Ovary (tissue), 10 donors: ENCODE measurements at places on chromosomes 16 and 17.

DNA sequence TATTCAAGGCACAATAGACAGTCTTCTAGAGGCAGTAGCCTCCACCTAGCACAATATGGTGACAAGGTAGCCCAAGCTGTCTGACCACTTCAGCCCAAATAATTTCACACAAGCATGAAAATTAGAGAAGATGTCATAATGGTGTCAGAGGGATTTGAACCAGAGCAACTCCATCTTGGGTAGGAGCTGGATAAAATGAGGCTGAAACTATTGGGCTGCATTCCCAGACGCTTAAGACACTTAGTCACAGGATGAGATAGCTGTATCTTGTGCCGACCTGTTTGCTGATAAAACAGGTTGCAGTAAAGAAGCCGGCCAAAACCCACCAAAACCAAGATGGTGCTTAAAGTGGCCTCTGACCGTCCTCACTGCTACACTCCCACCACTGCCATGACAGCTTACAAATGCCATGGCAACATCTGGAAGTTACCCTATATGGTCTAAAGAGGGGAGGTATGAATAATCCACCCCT lies 192.6 kb downstream of the CPPED1 start:
- DNase-seq: no peak

GRCh38 chr16:16182918-16183317 lies 40.4 kb downstream of the ABCC6 start:
- DNase-seq: no peak

GRCh38 chr16:2278956-2279800 lies 11.3 kb upstream of the RNPS1 start:
- DNase-seq: no peak

DNA sequence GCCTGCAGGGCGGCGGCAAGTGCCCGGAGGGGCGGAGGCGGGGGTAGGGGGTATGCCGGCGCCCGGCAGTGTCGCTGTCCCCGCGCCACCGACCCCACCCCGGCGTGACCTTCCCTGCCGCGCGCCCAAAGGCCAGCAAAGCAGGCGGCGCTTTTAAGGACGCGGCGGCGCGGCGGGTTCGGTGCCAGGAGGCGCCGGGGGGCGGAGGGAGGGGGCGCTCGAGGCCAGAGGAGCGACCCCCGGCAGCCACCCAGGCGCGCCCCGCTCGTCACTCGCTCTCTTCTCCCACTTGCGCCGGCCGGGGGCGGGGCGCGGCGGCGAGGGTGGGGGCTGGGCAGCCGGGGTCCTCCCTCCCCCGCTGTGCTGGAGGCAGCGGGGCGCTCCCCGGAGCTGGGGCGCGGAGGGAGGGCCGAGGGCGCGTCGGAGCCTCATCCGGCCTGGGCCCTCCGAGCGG lies 8.6 kb upstream of the BAHCC1 start:
- peak; percentile 70 for DNase-seq

GRCh38 chr17:41654678-41655607 lies 30.6 kb upstream of the KRT17 start:
- DNase-seq: no peak

- DNase-seq: no peak
These were observed 953.9 kb upstream of the GOT2 start for GRCh38 chr16:59688006-59688405.

- DNase-seq: no peak
These were observed 19.1 kb downstream of the GSPT1 start for GRCh38 chr16:11896486-11897176.

DNA sequence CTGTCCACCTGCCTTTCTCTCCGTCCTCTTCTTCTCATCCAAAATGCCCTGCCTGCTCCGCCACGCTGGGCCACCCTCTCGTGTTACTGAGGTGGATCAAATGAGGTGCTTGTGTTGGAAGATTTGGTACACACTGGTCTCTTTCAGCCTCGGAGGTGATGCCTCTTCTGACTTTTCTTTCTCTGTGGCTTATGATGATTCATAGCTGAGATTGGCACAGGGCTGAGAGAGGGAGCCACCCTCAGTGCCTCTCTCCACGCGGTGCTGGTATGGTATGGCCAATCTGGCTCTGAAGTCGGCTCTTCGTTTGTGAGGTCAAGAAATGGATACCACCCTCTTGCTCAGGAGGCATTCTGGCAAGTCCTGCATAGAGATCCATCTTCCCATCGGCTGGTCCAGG lies 82.4 kb downstream of the PLCG2 start:
- DNase-seq: no peak

DNA sequence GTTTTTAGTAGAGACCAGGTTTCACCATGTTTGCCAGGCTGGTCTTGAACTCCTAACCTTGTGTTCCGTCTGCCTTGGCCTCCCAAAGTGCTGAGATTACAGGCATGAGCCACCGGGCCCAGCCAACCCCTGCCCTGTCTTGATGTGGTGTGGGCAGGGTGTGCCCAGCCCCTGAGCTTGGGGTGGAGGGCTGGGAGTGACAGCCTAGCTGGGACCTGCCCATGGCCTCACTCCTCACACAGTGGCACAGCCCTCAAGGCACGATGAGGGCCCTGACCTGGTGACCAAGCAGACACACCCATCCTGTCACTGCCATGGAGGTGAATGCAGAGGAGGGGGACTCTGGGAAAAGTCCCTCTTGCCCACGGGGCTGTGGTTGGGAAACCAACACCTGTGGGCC lies 3.0 kb downstream of the IL32 start:
- no peak for DNase-seq

GRCh38 chr16:67173808-67174705 lies 3.7 kb downstream of the NOL3 start:
- DNase-seq: peak; percentile 75

DNA sequence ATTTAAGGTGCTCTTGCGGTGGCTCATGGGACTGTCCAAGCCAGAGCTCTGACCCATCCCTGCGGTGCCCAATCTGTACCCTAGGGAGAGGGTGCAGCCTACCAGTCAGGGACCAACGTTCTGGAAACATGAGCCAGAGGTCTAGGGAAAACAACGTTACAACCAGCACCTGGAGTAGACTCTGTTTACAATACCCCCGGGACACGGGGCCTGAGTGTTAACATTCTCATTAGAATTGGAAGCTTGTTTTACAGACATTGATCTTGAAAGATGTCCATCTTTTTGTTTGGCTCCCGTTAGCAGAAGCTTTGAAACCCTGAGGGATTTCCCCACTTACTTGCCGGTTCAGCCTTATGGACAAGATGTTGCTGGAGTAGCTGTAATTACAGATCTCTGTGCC lies 6.9 kb downstream of the WIPI1 start:
- DNase-seq: no peak

GRCh38 chr17:59734226-59734625 lies 26.8 kb downstream of the VMP1 start:
- DNase-seq: no peak

DNA sequence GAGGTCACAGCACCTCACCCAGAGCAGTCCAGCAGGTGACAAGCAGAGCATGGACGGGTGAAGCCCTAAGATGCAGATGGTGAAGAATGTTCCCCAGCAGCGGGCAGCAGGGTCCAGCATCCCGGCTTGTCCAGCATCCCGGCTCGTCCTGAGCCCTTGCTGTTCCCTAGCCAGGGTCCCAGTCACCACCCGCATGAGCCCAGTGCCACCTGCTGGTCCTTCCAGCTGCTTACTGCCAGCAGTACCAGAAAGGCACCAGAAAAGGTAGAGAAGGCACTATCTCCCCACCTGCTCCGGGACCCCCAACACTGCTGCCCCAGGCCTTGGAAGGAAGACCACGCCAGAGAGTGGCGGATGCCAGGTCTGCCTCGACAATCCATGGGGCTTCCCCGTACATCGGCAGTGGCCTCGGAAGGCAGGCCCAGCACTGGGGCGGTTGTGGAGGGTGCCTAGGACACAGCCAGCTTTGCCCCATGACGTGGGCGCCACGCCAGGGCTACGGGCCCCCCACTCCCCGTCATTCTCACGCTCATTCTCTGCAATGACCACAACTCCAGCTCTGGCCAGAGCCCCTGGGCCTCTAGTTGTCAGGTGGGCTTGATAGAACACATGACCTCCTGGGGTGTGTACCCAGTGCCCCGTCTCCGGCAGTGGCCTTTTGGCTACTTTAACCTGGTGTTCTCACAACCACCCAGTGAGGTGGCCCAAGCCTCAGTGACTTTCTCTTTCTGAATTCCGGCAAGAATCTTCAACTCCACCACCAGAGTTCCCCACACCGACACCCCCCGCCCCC lies 1.4 kb downstream of the CENPX start:
- DNase-seq: no peak

GRCh38 chr17:32330147-32330546 lies 11.8 kb downstream of the C17orf75 start:
- DNase-seq: no peak

- DNase-seq: no peak
These were observed 256.1 kb downstream of the ENGASE start for GRCh38 chr17:79330696-79331095.

GRCh38 chr16:79601092-79601930 lies 774 bp upstream of the MAF start:
- DNase-seq: peak; percentile 79

DNA sequence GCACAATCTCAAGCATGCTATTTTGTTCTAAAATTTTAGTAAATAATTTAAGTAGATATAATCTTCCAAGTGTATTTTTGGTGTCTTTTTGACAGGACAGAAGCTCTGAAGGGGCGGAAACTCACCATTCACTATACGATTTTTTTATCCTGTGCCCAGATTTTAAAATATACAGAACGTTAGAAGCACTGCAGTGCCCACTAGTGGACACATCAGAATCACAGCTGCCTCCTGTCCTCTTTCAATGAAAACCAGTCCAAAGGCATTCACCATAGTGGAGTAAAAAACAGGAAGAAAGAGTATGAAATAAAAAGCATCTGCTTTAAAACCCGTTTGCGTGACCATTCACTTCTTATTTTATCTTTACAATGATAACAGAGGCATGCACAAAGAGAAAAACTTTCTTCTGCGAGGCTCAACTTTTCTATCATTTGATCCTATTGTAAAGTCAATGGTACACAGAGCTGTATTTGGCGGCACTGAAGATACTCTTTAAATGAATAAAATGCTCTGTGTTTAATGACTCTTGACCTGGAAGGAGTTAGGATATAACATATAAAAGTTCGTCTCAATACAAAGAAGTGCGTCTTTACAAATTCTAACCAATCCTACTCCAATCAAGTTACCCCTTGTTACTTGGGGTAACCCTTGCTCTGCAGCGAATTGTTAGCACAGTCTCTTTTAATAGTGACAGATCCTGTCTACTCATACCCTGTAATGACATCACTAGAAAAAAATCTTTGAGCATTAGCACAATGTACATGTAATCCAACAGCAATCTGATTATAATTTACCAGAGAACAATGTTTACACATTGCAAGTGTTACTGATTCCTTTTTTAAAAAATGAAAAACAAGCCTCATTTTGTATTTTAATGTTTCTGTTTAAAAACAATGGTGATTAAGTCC lies 339.8 kb upstream of the PSMD7 start:
- DNase-seq: peak; percentile 50

GRCh38 chr16:19410435-19411171 lies 7.1 kb upstream of the TMC5 start:
- no peak for DNase-seq

DNA sequence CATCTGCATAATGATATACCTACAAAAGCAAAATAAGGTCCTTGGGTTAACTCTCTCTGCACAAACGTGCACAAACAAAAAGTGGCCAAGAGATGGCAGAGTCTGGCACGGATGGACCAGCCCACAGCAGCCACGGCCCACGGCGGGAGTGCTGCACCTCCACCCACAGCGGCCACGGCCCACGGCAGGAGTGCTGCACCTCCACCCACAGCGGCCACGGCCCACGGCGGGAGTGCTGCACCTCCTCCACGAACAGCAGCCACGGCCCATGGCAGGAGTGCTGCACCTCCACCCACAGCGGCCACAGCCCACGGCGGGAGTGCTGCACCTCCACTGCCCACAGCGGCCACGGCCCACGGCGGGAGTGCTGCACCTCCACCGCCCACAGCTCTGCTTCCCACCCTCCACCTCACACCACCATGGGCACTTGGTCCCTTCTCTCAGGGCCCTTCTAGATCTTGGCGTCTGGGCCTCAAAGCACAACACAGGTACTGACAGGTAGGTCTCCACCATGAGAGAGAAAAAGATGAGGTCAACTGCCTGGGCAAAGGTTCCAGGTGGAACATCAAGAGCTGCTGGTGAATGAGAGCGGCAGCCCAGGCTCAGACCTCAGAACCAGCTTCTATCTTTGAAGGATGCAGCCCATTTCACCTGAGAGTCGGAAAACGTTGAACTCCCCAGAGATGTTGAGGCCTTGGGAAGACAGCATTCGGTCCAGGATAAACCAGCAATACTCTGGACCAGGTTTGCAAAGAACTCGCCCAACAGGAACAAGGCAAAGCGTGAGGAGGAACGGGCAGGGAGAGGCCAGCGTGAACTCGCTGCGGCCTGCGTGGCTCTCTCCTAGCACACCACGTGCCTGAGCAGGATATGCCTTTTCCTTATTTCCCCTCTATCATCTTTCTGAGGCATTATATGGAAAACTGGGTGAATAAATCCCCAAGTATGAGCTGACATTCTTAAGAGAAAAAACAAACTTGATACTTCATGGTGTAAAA lies 124.5 kb downstream of the ZNF778 start:
- DNase-seq: no peak

- DNase-seq: no peak
These were observed 129.8 kb downstream of the CLEC16A start for GRCh38 chr16:11074131-11074530.

GRCh38 chr16:24087891-24088410 lies 168.2 kb upstream of the CACNG3 start:
- DNase-seq: no peak

DNA sequence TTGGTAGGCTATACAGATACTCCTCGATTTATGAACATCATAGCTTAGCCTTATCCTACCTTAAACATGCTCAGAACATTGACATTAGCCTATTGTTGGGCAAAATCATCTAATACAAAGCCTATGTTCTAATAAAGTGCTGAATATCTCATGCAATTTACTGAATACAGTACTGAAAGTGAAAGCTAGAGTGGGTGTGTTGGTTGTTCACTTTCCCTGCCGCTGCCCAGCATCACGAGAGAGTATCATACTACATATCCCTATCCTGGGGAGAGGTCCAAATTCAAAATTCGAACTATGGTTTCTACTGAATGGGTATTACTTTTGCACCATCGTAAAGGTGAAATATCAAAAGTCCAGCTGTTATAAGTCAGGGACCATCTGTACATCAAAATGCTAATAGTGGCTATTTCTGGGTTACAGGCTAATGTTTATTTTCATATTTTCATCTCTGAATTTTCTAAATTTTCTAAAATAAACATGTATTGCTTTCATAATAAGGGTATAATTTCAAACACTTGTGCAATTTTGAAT lies 54.5 kb downstream of the NACA2 start:
- DNase-seq: no peak

GRCh38 chr17:5510771-5511170 lies 24.4 kb downstream of the MIS12 start:
- no peak for DNase-seq

- peak; percentile 39 for DNase-seq
These were observed 50.8 kb upstream of the MAF start for GRCh38 chr16:79651363-79651762.
